ENCODE measurements at places on chromosomes 5 and 9.

DNA sequence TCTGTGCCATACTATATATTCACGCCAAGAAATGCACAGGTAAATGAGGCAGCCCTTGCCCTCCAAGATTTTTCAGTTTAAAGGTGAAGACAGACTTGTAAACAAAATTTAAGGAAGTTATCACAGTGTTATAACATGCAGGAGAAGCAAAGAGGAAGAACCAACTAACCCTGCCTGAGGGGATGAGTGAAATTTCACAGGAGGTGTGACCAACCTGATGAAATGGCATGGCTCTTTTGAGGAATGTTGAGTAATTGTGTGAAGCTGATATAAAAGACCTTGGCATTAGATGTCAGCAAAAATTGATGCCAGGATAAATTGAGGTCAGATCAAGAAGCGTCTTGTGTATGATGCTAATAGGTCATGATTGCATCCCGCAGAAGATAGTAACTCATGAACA is 86.5 kb downstream of the HCN1 start:
- DNase-seq = no peak

GRCh38 chr9:83617299-83617698 is 5.6 kb upstream of the IDNK start:
- no peak for DNase-seq

DNA sequence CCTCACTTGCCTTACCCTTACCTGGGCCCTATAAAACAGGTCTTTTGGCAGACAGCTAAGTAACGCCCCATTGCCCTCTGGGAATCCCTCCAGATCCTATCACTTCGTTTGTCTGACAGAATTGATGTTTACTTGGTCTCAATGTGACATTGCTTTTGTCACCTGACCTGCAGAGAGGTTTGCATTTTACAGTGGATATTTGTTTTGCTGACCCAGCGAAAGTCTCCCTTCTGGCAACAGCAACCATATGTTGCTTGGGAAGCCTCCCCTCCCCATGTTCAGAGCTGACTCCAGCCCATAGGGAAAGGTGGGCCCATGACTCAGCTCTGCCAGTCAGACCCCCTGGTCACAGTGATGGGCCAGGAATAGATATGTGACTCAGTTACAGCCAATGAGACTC is 54.0 kb upstream of the LARP1 start:
- no peak for DNase-seq

GRCh38 chr5:151454166-151454565 is 6.8 kb downstream of the SLC36A1 start:
- DNase-seq = no peak

DNA sequence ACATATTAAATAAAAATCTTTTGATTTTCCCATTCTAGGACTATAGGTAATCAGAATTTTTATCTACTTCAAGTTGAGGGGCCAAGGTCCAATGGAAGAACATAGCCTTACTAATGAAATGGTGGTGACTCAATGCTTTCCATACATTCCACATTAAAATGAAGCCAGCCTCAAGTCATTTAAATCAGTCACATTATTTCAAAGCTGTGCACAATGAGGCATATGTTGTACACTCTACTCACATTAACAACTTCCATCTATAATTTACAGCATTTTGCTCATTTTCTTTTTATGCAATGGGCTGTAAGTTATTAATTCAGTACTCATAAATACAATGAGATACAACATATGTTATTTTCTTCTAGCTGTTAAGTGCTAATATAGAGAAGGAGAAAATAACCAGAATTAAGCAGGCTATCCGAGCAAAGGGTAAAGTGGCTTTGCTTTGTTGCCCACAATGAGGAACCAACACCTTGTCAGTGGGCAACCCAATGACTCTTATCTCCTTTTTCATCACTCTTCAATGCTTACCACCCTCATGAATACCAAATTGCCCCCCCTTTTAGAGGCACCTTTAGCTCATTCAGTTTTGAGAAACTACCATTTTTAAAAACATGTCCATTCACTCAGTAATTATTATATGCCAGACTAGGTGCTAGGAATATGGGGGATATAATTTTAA is 52.4 kb downstream of the TTLL11 start:
- DNase-seq = no peak
